ENCODE measurements at places on chromosomes 4 and X. TPM values are rescaled to one million over a fixed set of nuclear protein-coding genes. Genes with fewer than 3 reads are reported as not detected.
A peak's percentile ranks its signal among the peaks of the same experiment; 100 is the strongest.

- no peak for DNase-seq
Measured at GRCh38 chrX:135697601-135698000, 15.8 kb upstream of the CT45A1 start.

CABS1 gene
- not detected for total RNA-seq

DNA sequence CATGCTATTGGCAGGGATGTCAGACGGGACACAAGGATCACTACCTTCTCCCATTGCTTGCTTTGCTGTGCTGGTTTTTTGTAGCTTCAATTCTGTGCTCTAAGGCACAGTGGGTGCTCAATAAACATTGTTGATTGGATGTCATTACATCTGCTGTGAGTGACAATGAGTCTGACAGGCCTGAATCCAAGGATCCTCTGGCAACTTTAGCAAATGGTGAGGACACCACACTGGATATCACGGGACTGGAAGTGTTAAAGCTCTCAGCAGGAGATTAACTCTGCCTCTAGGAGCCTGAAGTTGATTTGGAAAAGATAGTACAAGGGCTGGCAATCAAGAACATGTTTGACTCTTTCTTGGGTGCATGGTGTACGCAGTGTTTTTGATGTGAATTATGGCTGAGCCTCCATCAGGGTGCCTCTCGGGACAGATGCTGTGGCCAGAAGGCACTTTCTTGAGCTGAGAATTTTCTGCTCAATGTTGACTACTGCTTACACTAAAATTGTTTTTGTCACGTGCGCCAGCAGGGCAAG is 217.9 kb downstream of the ARAP2 start:
- no peak for DNase-seq

- no peak for DNase-seq
Measured at GRCh38 chr4:3349116-3349515, 56.3 kb downstream of the RGS12 start.

DNA sequence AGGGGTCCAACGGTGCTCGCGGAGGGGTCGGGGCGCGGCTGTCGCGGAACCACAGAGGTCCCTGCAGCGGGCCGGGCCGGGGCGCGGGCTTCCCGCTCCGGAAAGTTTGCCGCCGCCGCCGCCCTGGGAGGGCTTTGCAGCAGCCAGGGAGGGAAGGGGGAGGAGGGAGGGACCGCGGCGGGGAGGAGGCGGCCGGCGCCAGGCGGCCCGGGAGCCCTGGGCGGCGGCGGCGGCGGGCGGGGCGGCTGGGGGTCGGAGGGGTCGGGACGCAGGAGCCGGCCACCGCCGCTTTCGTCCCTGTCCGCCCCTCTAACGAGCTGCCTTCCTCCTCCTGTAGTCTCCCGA is 375 bp downstream of the FGFR3 start:
- DNase-seq = no peak

MAGED4B gene
- total RNA-seq = 5.6 TPM

C4orf50 gene
- total RNA-seq = not detected

ABLIM2 gene
- total RNA-seq = 0.67 TPM

DNA sequence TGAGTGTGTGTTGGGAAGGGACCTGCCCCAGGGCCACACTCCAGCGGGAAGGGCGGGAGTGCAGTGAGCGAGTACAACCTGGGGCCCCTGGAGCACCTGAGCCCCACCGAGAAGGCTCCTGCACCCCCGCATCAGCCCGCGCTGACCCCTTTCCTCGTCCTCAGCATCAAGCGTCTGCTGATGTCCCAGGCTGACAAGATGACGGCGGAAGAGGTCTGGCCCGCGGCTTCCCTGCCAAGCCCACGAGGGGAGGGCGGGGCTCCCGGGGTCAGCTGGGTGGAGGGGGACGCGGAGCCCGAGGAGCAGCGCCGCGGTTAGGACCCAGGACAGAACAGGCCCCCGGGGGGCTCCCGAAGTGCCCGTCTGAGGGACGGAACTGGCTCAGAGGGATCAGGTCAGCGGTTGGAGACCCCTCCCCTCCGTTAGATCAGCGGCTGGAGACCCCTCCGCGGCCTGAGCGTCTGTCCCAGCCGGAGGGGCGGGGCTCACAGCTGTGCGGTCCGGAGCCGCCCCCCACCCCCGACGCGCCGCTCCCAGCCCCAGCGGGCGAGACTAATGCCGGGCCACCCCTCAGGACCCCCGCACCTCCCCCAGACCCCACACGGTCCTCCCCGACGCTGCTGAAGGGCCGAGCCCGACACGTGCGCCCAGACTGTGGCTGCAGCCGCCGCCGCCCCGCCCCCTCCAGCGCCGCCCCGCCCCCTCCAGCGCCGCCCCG is 6.7 kb downstream of the MYL5 start:
- DNase-seq = no peak

DNA sequence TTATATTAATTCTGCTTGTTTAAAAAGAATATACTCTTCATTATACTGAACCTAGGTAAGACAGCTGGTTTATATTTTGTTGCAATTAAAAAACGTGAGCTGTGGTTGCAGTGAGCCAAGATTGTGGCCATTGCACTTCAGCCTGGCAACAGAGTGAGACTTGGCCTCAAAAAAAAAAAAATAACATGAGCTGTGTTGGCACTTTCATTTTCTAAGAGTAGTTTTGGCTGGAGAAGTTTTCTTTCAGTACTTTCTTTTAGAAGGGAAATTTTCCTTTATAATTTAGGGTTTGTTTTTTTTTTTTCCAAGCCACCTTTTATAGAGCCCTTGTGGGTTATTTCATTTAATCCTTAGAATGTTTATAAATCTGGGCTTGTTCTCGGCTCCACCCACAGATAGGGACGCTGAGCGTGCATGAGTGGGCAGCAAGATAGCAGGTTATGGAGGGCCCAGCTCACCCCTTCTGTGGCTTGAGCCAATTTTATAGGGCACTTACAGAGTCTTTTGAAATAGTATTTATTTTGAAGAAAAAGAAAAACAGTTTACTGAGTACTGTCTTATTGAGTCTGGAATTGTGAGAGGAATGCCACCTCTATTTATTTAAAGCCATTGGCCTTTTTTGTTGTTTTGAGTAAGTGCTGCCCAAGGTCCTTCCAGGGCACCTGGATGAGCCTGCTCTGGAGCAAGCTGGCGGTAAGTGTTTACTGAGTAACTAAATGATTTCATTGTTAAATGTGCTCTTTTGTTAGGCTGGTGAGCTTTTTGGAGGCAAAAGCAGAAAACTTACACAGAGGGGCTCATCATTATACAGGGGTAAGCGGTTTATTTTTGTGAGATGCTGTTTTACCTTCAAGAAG is 60.9 kb downstream of the HTT start:
- DNase-seq = no peak

- DNase-seq = no peak
Measured at GRCh38 chr4:151717314-151717713, 43.5 kb downstream of the GATB start.

DNA sequence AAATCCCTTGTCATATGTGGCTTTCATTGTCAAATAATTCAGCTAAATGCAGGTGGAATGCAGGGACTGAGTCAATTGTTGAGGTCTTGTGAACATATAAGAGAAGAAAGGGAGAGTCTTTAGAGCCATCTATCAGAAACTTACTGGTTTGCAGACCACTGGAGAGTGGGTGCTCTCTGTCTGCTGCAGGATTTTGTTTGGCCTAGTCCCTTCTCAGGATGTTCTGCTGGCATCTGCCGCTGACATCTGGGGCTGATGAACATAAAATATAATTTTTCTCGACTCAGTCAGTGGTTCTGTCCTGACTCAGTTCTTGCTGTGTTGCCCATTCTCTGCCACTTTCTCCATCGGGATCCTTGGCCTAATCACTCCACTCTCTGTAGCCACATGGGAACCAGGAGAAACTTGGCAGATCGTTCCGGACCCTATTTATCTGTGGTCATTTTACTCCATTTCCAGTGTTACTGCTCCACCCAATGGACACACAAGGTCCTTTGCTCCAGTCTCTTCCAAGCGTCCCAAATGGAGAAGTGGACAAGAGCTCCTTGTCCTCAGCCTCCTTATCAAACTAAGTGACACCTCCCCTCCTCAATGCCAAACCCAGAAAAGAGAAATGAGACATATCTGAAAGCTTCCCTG is 436.2 kb downstream of the FAT4 start:
- no peak for DNase-seq

DNA sequence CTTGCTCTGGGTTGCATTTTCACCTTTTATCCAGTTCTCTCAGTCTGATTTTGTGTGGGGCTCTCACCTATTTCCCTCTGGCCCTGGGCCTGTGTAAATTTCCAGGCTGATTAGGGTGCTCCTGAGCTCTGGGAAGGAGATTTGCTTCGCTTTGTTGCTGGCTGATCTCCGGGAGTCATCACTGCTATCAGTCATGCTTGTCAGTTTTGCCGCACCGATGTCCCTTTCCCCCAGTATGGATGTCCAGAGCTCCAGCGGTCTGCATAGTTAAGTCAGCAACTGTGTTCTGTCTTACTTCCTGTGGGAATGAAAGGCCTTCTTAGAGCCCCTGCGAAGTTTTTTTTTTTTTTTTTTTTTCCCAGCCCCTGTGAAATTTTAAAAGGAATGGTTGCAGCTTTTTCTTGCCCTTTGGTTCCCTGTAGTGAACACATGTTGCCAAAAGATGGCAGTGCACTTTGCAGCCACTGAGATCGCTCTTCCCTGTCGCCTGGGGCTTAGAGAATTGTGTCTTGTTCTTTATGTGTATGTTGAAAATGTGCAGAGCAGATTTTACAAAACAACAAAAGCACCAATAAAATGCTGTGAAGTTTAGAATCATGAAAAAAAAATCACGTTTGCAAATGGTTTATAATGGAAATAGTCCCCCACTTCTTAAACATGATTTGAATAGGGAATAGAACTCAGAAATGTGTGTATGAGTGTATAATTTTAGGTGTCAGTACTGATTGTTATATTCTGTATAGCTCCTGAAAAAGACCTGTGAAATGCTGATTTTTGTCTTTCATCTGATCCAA is 109.1 kb upstream of the SLC4A4 start:
- DNase-seq = no peak

GRCh38 chr4:106238820-106239420 is 77.1 kb downstream of the TBCK start:
- DNase-seq = peak; percentile 47

DNA sequence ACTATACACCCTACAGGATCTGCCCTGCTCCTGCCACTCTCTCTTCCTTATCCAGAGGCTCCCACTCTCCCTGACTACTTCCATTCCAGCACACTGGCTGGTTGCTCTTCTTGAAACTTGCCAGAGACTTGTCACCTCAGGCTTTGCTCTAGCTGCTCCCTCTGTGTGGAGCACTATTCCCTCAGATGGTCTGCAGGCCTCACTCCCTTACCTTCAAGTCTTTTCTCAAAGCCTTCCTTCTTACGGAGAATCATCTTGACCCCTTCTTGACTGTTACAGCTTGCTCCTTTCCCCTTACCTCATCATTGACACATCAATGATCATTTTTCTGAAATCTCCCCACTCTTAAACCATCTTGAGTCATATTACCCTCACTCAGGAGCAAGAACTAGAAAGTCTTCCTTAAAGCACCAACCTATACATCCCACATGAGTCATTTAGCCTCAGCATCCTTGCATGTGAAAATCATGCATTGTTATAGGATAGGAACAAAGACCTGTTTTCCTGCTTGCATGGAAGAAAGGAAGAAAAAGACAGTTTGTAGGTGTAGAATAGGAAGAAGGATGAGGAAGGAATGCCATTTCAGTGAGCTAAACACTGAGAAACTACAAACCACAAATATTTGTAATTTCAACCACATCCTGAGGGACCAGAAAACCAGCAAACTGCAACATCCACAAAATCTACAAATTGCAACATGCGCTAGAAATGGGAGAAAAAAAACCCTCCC is 55.7 kb downstream of the ANTXR2 start:
- DNase-seq = peak; percentile 89

INTU gene
- 25.5 TPM for total RNA-seq
